ENCODE measurements at places on chromosomes 2 and 18. TPM values are rescaled to one million over a fixed set of nuclear protein-coding genes. Genes with fewer than 3 reads are reported as not detected.

The ALMS1 gene
- 25.3 TPM for total RNA-seq

DNA sequence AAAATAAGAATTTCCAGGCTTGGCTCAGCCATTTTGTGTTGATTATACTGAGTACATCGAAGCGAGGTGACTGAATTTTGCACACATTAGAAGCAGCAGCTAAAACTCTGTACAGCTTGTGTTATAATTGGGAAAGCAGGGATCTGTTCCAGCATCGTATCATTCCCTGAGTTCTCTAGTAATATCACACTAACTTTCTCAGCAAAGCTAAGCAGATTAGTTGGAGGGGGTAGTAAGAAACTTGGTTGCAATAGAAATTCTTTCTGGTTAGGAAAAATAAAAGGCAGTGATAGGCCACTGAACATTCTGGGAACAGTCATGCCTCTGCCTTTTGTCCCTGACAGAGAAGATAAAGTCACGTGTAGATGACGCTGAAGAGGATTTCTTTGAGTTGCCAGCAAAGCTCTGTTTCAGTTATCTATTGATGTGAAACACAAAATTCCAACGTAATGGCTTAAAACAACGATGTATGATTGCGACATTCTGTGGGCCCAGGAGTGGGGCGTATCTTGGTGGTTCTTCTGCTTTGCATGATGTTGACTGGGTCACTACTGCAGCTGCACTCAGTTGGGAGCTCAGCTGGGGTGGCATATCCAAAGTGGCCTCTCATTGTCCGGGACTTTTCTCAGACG is 202.1 kb upstream of the MEX3C start:
- H3K36me3 ChIP-seq, result no peaks in the 10 kb centered on the region
- no peaks in the 10 kb centered on the region for H3K27me3 ChIP-seq
- DNase-seq, result no peak
- H3K4me3 ChIP-seq, result no peak overlapping the region
- H3K4me1 ChIP-seq, result no peaks in the 10 kb centered on the region

GRCh38 chr18:7102131-7102530 is 15.5 kb downstream of the LAMA1 start:
- H3K27me3 ChIP-seq, result no peaks in the 10 kb centered on the region
- H3K27ac ChIP-seq, result no peak overlapping the region
- no peak for DNase-seq
- no peak overlapping the region for H3K4me3 ChIP-seq

The DNAJC5G gene
- not detected for total RNA-seq

GRCh38 chr2:62938126-62938525 is 112.5 kb upstream of the OTX1 start:
- no peaks in the 10 kb centered on the region for H3K36me3 ChIP-seq
- no peak for DNase-seq
- H3K27ac ChIP-seq, result no peak overlapping the region
- H3K27me3 ChIP-seq, result no peaks in the 10 kb centered on the region
- no peaks in the 10 kb centered on the region for H3K4me1 ChIP-seq

The CYB5A gene
- 291 TPM for total RNA-seq

- H3K36me3 ChIP-seq, result no peaks in the 10 kb centered on the region
- H3K27ac ChIP-seq, result no peak overlapping the region
- no peaks in the 10 kb centered on the region for H3K27me3 ChIP-seq
- peaks cover 17% of the 10 kb centered on the region for H3K4me1 ChIP-seq
These were observed 37.4 kb downstream of the TTC32 start for GRCh38 chr2:19864381-19864780.

DNA sequence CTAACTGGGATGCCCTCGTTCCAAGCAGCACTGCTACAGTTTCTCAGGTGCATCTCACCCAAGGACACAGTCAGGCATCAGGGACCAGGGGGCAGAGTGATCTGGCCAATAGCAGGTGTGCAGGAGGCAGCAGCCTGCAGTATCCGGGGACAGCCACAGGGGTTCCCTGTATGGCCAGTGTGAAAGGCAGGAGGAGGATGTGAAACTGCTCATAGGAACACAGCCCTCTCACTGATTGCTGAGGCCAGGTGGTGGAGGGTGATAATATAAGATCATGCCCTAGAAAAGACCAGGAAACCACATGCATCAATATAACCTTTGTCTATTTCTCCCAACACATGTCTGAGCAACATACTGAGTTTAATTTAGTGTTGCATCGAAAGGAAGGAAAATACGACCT is 112.7 kb upstream of the TACR1 start:
- H3K4me3 ChIP-seq, result no peak overlapping the region
- no peaks in the 10 kb centered on the region for H3K4me1 ChIP-seq
- H3K27ac ChIP-seq, result no peak overlapping the region
- no peaks in the 10 kb centered on the region for H3K36me3 ChIP-seq
- DNase-seq, result no peak

GRCh38 chr2:200492656-200493055 is 17.2 kb downstream of the KCTD18 start:
- no peak overlapping the region for H3K27ac ChIP-seq
- no peak overlapping the region for H3K4me3 ChIP-seq
- H3K27me3 ChIP-seq, result no peaks in the 10 kb centered on the region
- DNase-seq, result no peak

DNA sequence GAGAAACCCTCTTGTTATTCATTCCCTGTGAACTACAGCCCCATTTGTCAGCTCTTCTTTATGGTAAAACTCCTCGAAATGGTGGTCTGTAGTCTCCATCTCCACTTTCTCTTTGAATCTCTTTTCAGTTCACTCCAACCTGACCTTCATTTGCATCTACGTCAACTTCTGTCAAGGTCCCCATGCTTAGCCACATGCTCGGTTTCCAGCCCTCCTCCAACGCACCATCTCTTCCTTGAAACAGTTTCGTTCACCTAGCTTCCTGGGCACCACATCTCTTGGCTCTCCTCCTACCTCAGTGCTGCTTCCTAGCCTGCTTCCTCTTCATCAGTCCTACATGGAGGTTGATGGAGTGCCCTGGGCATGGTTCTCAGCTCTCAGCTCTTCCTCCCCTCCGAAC is 81.1 kb upstream of the AFF3 start:
- H3K4me1 ChIP-seq, result no peaks in the 10 kb centered on the region
- no peak overlapping the region for H3K27ac ChIP-seq
- no peak for DNase-seq
- no peak overlapping the region for H3K4me3 ChIP-seq

The RGPD3 gene
- total RNA-seq, result 0.46 TPM
